ENCODE measurements at places on chromosomes 3 and 15.

DNA sequence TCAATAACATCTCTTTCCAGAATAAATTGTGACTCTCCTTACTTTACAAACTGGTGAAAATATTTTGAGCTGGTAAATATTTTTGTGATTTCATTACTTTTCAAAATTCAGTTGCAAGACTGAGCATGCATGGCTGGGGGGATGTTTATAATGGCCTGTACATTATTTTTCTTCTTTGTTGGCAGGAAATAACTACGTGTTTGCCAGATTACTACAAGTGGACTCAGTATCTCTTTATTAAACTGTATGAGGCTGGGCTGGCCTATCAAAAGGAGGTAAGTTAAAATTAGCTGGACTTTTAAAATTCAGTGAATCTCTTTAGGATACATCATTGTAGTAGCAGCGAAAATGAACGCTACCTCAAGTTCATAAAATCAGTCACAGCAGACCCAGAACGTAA lies 58.3 kb downstream of the LARS2 start:
- DNase-seq: no peak

- DNase-seq: no peak
Measured at GRCh38 chr15:52252781-52253180, 42.8 kb downstream of the MYO5C start.

- no peak for DNase-seq
Measured at GRCh38 chr3:159499031-159499793, 489.4 kb upstream of the IL12A start.

DNA sequence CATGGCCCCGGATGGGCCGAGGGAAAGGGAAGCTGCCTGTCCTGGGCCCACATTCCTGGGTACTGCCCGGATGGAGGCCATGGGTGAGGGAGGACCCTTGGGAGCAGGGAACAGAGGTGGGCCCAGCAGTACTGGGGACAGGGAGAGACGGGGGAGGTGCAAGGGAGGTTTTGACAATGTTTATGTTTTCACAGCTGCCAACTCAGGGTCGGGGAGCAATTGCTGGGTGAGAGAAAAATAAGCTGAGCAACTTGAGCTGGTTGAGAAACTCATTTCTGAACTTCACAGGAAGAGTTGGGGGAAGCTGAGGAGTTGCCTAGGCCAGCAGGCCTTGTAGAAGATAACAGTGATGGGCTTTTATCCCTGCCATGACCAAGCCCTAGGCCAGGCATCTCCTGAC lies 11.1 kb upstream of the TSPAN3 start:
- no peak for DNase-seq

DNA sequence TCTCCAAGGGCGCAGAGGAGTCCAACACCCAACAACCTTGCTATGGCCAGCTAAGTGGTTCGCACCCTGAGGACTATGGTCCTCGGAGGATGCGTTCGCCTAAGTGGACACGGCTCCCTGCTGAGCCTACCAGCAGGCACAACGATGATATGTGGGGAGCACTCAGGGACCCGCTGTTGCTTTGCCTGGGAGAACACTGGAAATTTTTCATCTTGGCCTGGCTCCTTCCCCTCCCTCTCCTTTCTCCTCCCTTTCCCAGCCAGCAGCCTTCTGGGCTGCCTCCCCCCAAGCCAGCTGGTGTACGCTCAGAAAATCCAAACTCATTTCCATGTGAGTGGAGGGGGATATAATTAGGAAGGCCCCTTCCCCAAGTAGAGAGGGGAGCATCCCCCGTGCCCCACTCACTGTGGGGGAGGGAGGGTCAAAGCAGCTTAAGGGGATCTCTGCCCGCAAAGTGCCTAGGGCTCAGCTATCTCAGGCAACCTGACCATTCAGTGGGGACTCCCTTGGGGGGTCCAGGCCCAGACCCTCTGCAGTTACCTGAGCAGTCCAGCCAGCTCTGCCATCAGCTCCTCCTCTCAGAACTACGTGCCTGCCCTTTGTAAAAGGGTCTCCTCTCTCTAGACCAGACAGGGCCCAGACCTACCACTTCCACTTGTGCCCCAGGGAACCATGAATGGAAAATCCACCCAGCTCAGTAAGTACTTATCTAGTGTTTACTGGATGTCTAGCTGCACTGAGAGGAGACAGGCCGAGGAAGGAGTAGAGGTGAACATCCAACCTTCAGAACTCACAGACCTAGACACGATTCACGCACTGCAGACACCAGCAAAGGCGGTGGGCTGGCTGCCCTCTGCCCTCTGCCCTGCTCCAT lies 742 bp upstream of the SEMA7A start:
- DNase-seq: no peak

GRCh38 chr3:25563601-25564000 lies 101.1 kb downstream of the TOP2B start:
- DNase-seq: no peak

DNA sequence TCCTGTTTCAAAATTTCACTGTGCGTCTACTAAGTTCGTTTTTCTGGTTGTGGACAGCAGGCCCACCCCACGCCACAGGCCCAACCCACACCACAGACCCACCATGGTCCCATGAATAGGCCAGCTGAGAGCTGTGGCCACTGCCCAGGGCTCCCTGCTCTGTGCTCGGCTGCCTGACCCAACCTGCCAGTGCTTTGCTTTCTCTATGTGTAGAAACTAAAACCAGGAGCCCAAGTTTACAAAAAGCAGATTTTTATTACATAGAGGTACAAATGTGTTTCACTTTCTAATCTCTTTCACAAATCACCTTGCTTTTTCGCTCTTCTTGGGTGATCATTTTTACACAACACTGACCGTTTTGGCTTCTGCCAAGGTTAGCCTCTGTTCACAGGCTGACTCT lies 69.1 kb downstream of the HERC2 start:
- DNase-seq: no peak

DNA sequence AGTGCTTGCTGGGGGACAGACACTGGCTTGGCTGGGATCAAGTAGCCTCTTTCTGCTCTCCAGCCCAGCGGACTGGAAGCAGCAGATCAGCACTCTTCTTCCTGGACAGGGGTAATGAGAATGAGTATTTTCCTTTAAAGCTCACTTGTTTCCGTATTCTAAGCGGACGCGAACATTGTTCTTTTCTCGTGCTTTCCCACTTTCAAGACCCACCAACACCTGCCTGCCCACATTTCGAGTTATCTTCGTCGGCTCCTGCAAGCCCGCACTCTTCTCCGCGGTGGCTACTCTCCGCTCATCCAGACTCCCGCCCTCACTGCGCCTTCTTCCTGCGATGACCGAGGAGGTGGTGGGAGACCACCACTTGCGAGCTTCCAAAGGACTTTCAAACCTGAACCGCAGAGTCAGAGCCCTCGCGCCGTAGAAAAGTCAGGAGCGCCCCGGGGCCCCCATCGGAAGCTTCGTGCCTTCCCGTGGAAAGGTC lies 1.6 kb upstream of the PPM1L start:
- no peak for DNase-seq

- DNase-seq: no peak
Measured at GRCh38 chr15:40150163-40150925, 10.5 kb upstream of the BUB1B start.

GRCh38 chr3:112171144-112171543 lies 38.1 kb upstream of the GCSAM start:
- DNase-seq: no peak

- DNase-seq: no peak
Measured at GRCh38 chr15:71011503-71012155, 103.6 kb upstream of the THSD4 start.
